Left forelimb (tissue), 1 donor: ENCODE measurements at places on chromosomes 3 and 15.

GRCh38 chr15:74176262-74177214 lies 3.0 kb downstream of the ISLR start:
- peak; percentile 60 for DNase-seq

DNA sequence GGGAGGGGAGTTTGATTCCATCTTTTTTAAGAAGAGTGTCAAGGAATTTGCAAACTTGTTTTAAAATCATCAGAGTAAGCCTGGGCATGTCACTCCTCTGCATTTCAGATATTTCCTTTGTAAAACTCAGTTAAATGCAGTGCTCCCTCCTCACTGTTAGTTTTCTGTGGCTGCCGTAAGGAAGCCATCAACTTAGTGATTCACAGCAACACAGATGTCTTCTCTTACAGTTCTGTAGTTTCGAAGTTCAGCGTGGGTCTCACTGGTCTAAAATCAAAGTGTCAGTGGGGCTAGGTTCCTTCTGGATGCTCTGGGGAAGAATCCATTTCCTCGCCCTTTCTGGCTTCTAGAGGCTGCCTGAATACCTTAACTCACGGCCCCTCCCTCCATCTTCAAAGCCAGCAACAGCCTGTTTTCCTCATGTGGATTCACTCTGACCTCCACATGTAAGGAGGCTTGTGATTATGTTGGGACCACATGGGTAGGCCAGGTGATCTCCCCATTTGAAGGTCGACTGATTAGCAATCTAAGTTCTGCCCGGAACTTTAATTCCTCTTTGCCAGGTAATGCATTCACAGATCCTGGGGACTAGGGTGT lies 12.4 kb downstream of the ISG20 start:
- DNase-seq, result no peak

- DNase-seq, result no peak
Measured at GRCh38 chr15:97525809-97526208, 434.7 kb upstream of the ARRDC4 start.

DNA sequence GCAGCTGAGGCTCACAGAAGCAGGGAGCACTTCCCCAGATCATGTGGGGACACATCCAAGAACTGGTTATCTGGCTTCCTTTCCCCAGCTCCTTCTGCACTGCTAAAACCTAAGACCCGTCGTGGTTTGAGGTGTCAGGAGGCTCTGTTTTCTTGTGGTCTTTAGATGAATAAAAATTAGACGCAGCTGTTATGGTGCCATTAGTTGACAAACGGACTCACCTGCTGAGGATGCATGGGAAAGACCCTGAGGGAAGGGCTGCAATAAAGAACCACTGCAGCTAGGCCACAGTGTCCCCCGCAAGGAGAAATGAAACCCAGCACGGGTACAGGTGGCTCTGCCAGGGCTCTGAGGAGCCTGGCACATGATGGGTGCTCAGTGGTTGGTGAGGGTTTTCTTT lies 99.4 kb downstream of the IQSEC1 start:
- no peak for DNase-seq

DNA sequence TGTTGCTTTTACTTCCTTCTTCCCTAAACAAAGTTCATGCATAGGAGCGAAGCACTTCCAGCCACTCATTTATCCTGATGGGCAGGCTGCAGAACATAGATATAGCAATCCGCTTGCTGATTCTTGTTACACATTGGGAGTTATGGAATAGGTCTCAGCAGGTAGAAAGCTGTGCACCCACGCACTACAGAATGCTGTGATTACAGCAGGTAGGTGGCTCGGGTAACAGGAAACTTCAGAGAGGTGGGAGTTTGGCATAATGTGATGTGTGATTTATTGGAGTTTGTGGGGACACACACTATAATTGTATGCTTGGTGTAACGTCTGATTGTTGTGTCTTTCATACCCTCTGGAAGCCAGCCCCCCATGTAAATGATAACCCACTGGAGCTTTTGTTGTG lies 99.2 kb upstream of the MEIS2 start:
- DNase-seq, result no peak

GRCh38 chr15:55654561-55655031 lies 66.5 kb upstream of the PYGO1 start:
- DNase-seq, result no peak

DNA sequence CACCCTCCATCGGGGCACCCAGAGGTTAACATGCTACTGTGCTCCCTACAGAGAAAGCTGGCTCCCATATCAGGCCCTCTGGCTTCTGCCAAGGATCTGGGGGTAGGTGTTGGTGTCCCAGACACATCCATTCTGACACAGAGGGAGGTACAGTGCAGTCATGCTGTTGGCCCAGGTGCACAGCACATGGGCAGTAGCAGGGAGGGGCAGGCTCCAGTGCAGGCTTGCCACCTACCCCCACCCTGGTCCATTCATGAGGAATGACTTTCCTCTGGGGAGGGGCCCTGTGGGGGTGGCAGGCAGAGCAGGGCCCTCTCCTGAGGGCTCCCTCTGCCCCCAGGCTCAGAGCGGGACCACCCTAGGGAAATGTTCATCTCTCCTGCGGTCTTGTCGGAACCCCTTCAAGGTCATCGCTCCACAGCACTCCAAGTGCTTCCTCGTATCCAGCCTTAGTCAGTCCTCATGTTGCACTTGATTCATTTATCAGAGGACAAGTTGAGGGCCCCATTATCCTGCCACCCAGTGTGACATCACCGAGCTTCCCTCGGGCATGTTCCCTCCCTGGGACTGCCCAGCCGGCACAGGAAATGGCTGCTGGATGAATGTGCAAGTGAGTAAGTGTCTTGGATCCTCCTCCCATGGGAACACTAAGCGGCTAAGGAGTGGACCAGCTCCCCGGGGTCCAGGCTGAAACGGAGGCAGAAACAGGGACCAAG lies 10.0 kb downstream of the DUSP7 start:
- no peak for DNase-seq

DNA sequence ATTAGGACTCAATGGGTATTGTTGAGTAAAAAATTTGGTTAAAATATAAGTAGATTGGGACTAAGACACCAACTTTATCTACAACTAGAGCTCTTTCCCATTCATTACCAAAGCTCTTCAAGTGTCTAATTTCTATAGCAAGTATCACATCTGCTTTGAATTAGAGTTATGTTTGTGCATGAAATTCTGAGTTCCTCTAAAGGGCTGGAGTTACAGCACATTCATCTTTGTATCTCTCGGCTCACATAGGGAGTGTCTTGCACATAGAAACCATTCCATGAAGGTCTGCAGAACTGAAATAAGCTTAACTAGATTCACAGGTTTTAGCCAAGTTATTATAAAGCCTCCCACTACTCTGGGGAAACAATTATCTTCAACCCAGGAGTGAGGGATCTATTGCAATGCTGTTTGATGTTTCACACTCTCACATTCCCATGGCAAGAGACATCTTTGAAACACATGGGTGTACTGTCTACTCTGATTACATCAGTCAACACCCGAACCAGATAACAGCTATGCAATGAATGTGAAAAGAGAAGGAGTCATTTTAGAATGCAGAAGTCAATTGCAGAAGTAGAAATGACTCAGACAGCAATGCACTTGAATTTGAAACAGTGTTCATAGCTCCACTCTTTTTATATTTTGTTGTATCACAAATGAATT lies 93.1 kb upstream of the KBTBD8 start:
- no peak for DNase-seq

DNA sequence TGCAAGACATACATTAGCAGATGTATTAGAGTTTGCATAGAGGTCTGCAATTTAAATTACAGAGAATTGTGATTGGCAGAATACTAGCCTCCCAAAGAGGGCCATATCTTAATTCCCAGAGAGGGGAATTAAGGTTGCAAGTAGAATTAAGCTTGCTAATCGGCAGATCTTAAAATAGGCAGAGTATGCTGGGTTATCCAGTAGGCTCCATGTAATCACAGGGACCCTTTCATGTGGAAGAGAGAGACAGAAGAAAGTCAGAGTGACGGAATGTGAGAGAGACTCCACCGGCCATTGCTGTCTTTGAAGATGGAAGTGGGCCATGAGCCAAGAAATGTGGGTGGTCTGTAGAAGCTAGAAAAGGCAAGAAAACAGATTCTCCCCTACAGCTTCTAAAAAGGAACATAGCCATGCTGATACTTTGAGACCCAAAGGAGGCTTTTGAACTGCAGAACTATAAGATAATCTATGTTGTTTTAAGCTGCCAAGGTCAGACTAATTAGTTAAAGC lies 38.8 kb downstream of the IMPG2 start:
- no peak for DNase-seq

DNA sequence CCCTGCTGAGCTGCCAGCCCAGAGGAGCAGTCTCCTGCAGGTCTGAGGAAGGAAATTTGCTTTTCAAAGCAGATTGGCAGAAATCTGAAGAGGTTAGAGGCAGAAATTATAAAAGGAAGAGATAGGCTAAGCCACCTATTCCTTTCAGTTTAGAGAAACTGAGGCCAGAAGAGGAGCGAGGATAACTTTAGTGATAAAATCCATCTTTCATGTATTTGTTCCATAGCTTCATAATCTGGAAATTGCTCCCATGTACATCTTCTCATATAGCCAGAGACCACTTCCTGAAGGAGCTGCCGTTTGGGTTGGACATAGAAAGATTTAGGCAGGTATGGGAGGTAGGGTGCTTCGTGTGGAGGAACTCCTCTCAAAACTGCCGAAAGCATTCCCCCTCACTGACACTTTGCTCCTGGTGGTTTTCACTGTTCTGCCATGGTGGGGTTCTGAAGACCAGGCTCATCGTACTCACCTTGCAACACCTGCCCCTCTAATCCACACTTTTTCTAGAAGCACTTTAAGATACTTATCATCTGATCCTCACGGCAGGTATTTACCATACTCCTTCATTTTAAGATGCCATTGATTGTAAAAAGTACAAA lies 670 bp upstream of the ACAP2 start:
- DNase-seq, result no peak

DNA sequence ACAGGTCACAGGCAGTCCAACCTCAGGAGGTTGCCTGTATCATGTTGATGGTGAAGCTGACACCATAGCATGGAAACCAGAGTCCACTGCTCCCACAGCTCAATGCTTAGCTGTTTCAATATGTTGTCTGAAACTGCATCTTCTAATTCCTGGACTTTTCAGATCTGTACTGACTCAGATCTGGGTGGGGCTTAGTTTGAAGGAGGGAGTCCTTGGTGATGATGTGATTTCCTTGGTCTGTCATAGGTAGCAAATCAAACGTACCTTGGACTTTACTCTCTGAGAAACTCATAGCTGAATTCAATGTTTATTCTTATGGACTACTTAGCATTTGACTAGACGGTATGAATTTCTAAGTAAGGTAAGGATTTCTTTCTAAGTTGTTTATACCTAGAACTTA lies at the start of gene HHLA2:
HHLA2 (plus strand) TSS at position 310 of the 400 bp plus-strand sequence. CDS start 55,266 bp downstream, outside the sequence.
- DNase-seq, result no peak

DNA sequence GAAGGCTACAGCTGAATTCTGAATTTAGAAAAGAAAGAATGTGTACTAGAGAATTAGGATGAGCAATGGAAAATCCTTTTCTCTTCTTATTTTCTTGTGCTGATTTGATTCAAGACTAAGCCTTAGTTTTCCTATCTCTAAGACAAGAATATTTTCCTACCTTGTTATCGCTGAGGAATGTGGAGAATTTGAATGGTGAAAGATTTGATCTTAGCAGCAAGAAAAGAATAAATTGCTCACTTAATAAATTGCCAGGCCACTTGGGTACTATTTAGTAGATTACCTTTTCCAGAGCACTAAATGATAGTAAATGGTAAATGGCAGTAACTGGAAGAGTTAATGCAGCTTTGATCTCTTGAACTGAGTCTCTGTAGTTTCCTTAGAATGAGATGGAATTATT lies 145.7 kb upstream of the MEIS2 start:
- DNase-seq, result no peak

GRCh38 chr3:55283441-55283925 lies 203.6 kb downstream of the WNT5A start:
- DNase-seq, result no peak

- DNase-seq, result no peak
Measured at GRCh38 chr3:36907911-36908646, 36.8 kb downstream of the TRANK1 start.

DNA sequence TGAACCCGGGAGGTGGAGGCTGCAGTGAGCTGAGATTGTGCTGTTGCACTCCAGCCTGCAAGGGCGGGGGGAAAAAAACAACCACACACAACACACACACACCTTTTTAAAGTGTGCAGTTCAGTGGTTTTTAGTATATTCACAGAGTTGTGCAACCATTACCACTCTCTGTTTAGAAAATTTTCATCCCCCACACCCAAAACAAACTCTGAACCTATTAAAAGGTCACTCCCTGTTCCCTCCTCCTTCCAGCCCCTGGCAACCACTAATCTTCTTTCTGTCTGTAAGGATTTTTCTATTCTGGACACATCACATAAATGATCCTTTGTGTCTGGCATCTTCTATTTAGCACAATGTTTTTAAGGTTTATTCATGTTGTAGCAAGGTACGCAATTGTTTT lies 159.1 kb downstream of the ATG7 start:
- no peak for DNase-seq
